ENCODE measurements at places on chromosomes 13 and 19. TPM values are rescaled to one million over a fixed set of nuclear protein-coding genes. Genes with fewer than 3 reads are reported as not detected.

DNA sequence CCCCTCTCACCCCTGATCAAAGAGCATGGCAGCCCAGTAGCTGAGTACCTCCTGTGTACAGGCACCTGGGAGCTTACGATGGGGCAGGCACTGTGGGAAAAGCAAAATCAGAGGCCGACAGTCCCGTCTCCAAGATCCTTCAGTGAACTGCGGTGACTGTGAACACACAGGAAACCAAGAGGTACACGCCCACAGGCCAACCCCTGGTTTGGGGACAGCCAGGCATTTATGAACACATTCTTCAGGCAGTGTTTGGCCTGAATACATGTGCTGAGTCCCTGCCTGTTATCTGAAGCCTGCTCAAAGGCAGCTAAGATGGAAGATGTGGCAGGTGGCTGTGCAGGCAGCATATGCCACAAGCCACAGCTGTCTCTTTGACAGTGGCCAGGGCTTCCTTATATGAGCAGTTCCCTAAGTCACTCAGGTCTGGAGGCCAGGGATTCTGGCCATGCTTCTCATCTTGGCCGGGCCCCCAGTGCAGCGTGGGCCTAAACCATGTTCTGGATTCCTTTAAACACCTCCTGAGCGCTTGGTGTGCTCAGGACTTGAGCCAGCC lies 123.6 kb downstream of the UQCRFS1 start:
- H3K4me1 ChIP-seq = no peaks in the 10 kb centered on the region
- H3K27ac ChIP-seq = no peak overlapping the region
- no peaks in the 10 kb centered on the region for H3K27me3 ChIP-seq
- no peaks in the 10 kb centered on the region for H3K36me3 ChIP-seq
- H3K4me3 ChIP-seq = no peak overlapping the region
- DNase-seq = no peak

DNA sequence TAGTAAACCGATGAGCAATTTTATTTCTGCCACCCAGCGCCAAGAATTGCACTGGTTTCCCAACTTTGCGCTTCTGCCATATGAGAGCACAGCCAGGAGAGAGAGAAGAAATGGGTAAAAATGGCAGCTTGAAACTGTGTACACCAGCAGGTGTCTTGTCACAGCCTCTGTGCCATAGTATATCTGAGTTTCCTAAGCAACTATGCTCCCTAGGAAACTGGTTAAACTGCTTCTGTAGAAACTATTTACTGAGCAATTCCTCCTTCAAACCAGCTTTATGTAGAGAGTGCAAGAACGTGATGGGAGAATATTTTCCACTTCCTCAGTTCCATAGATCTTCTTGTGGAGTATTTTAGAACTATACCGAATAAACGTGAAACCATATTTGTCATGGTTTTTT lies 1361.3 kb downstream of the PCDH9 start:
- no peak for DNase-seq
- no peak overlapping the region for H3K27ac ChIP-seq
- no peaks in the 10 kb centered on the region for H3K36me3 ChIP-seq
- H3K4me3 ChIP-seq = no peak overlapping the region

GRCh38 chr13:102195566-102196462 lies 206.0 kb downstream of the FGF14 start:
- H3K4me3 ChIP-seq = no peak overlapping the region
- H3K36me3 ChIP-seq = no peaks in the 10 kb centered on the region

DNA sequence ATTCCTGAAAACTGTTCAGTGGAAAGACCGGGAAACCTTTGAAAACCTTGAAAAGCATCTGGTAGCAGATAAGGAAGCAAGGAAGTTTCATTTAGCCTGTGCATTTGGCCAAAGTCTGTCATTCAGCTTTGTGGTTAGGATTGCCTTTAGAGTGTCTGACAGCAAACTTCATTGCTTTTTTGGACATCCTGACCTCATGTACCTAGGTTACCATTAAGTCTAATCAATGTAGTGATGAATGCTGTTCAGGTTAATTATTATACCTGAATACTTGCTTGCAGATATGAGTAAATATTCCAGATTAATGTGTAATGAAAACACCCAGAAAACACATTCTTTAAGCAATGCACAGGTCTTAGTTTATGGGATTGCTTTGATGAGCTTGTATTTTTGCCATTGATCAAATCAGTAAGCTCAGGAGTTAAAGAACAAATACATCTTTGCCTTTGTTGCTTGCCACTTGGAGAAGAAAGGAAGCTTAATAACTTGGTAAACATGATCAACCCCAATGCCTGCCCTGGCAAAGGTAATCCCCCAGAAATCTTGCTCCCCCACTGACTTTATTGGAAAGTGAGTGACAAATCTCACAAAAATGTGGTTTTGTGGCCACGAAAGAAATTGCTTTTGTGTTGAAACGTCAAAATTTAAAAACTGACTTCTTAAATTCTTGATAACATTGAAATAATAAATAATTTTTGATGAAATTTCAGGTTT lies 87.4 kb downstream of the SLC15A1 start:
- H3K4me1 ChIP-seq = no peaks in the 10 kb centered on the region
- no peak overlapping the region for H3K27ac ChIP-seq
- DNase-seq = no peak

Gene KIR2DL1
- total RNA-seq = not detected

Gene C5AR1
- 37.6 TPM for total RNA-seq
